ENCODE measurements at places on chromosomes 11 and 22.

GRCh38 chr11:20351136-20351535 lies 12.4 kb upstream of the HTATIP2 start:
- no peak for DNase-seq

GRCh38 chr11:8586805-8587204 lies 7.2 kb downstream of the STK33 start:
- DNase-seq = no peak

DNA sequence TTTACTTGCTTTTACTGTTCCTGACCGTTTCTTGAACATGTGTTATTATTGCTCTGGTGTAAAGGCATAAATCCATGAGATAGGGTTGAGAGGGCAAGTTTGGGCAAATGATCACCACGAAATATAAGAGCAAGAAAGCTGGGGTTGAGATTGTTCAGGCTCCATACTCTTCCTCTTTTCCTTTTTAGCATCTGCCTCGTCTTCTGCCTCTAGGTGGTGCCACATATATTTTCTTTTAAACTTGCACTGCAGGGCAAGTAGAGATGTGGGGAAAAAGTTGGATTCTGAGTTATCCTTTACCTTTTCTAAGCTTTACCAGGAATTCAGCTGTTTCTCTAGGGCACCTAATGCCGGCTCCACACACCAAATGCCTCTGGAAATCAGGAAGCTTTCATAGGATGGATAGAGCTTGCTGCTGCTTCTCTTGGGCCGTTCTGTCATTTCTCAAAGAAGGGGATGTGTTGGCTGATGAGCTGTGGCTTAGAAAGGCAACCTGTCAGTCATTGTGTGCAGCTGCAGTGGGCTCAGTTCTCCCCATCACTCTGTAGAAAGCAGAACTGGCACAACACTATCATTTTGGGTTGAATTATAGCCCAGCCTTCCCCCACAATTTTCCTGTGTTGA lies 98.2 kb downstream of the LDLRAD3 start:
- no peak for DNase-seq

- DNase-seq = no peak
Observed at GRCh38 chr11:95682552-95682951, 107.0 kb downstream of the FAM76B start.

DNA sequence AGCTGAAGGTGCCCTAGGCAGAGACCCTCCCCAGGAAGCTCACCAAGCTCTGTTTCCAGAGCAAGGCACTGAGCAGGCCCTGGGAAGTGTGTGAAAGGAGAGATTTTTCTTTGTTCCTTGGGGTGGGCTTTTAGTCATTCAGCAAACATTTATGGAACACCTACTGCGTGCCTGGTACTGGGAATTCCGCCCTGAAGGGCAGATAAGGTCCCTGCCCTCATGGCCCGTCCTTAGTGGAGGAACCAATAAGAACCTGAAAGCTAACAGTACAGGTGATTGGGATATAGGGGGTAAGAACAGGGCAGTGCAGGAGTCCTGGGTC lies 3.9 kb downstream of the TMEM134 start:
- no peak for DNase-seq

- peak; percentile 36 for DNase-seq
Observed at GRCh38 chr11:69277074-69277809, 16.7 kb upstream of the MYEOV start.
